ENCODE measurements at places on chromosomes 6 and 20.

DNA sequence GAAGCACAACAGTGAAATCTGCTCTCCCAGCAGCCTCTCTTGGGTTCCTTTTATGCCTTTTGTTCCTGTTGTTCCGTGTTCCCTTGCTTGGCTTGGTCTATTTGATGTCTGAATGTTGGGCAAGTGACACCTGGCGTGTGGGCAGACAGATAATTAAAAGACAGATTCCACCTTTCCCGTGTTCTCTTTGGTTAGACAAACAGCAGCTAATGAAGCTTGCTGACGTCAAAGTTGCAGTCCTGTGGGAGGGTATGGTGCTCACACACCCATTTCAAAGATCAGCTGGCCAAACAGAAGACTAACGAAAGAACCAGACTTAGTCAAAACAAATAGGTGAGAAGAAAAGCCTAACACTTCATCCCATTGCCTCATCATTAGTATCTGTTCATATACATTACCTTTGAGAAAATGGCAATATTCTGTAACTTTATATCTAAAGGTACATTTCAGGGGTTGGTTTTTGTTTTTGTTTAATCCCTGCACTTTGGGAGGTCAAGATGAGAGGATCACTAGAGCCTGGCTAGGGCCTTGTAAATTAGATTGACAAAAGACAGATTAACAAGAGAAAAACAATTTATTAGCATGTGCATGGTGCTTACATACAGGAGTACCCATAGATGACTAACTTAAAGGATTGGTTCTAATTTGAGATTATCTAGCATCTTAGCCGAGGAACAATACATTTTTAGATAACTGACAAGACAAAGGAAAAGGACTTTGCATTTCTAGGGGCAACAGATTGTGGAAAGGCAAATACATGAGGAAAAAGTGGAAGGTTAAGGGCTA, 48.9 kb upstream of the TNFRSF21 start:
- no peak for DNase-seq

- DNase-seq = no peak
Observed at GRCh38 chr6:44133003-44133931, 5.9 kb downstream of the TMEM63B start.

DNA sequence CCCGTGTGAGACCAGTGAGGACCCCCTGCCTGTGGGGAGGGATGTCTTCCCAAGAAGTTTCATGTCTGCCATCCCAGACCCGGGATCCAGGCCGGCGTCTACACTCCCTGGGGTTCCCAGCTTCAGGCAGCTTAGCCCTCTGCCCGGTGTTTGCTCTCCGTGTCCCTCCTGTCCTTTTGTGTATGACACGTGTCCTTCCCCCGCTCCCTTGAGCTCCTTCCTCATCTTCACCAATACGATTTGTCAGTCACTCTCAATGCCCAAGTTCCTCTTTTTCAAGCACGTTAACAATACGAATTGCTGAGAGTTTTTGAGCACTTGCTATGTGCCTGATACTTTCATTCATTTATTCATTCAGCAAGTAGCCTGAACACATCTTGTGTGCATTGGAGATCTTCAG, 115.6 kb upstream of the PTPN1 start:
- DNase-seq = no peak

DNA sequence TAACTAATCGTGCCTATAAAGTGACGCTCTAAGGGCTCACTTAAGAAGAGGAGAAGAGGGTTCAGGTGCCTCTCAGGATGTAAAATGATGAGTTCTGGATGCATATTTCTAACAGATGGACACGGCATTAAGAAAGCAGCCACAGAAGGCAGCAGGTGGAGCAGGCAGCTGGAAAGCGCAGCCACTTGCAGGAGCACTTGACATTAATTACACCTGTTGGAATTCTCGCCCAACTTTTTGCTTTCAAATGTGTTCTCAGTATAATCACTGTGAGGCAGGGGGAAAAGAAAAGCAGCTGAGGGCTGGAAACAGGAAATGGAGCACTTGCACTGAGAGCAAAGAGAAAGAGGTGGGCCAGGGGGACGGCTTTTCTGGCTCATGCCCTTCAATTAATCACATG, 164.2 kb downstream of the NKAIN2 start:
- DNase-seq = no peak

- no peak for DNase-seq
Observed at GRCh38 chr6:165543781-165544180, 119.3 kb downstream of the PDE10A start.

DNA sequence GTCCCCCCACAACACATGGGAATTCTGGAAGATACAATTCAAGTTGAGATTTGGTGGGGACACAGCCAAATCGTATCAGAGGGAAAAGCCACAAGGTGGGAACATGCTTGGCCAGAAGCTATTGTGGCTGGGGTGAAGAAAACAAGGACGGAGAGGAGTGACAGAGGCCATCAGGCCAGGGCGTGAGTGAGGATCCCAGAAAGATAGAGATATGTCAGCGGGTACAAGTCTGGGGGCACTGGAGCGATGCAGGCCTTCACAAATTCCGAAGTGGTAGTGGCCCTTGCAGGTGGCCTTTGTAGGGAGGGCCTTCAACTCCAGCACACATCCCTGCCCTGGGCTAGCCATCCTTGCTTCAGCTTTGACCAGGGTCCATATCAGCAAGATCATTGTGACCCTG, 159.1 kb downstream of the BCAS1 start:
- no peak for DNase-seq

- DNase-seq = no peak
Observed at GRCh38 chr6:43873806-43874714, 104.0 kb downstream of the VEGFA start.

GRCh38 chr6:85460921-85461797, 11.3 kb downstream of the NT5E start:
- no peak for DNase-seq
